ENCODE measurements at places on chromosomes 11 and 22. TPM values are rescaled to one million over a fixed set of nuclear protein-coding genes. Genes with fewer than 3 reads are reported as not detected.

DNA sequence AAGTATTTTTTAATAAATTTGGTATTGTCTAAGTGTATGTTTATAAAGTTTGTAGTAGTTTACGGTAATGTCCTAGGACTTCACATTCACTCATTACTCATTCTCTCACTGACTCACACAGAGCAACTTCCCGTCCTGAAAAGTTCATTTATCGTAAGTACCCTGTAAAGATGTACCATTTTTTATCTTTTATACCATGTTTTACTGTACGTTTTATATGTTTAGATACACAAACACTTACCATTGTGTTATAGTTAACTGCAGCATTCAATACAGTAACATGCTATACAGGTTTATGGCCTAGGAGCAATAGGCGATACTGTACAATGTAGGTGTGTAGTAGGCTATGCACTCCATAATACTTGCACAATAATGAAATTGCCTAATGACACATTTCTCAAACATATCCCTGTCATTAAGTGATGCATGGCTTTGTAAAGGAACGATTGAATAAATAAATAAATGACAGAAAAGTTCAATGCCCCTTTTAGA lies 12.5 kb upstream of the CARD18 start:
- H3K4me3 ChIP-seq, result no peak overlapping the region
- H3K27ac ChIP-seq, result no peak overlapping the region
- no peaks in the 10 kb centered on the region for H3K27me3 ChIP-seq

GRCh38 chr11:129291546-129291945 lies 84.1 kb upstream of the BARX2 start:
- peak overlapping the region; percentile 43 for H3K27ac ChIP-seq
- H3K36me3 ChIP-seq, result no peaks in the 10 kb centered on the region
- peaks cover 71% of the 10 kb centered on the region for H3K4me1 ChIP-seq
- H3K4me3 ChIP-seq, result peak overlapping the region; percentile 62
- no peaks in the 10 kb centered on the region for H3K27me3 ChIP-seq

GRCh38 chr22:27435844-27436576 lies 365.5 kb downstream of the MN1 start:
- peak; percentile 43 for DNase-seq
- H3K27ac ChIP-seq, result peak overlapping the region; percentile 92
- H3K36me3 ChIP-seq, result no peaks in the 10 kb centered on the region
- H3K27me3 ChIP-seq, result no peaks in the 10 kb centered on the region

Gene ZNF214
- 7.3 TPM for total RNA-seq

Data from neural crest cell (in vitro differentiated cells).